ENCODE measurements at places on chromosomes 12 and 14.

DNA sequence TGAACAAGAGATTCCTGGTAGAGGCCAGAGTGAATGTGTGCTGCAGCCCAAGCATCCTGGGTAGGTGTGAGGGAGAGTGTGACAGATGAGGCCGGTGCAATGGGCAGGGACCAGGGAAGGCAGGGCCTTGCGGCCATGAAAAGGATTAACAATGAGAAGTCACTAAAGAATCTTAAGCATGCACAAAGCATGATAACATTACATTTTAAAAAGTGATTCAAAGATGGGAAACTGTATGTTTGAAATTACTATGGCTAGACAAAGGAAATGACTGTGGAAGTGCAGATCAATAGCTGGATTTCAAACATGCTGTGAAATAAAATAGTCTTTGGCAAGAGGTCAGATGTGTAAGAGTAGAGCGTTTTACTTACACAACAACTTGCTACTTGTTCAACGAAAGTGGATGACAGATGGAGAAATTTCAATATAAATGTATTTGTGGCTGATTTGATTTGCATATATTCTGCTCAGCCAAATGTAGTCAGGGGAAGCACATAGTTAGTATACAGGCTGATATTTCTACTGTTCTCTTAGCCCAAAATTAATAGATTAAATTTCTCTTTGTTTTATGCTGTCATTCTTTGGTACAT lies 175.5 kb downstream of the CCDC59 start:
- no peak for DNase-seq

GRCh38 chr14:64235652-64236640 lies 58.2 kb downstream of the ESR2 start:
- no peak for DNase-seq

DNA sequence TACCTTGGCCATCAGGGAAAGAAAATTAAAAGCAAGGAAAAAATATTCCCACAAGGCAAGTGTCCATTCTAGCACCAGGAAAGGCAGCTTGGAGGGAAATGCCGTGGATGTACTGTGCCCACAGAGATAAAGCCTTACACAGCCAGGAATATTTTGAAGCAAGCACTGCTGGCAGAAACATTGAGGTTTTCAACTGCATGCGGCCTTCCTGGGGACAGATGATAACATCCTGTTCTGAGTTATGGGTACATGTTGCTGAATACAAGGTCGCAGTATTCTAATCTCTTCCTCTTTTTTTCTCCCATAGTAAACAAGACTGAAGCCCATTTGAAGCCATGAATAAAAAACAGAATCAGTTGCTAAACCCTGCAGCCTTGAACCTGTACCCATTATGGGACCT lies 197.1 kb downstream of the BTG1 start:
- no peak for DNase-seq

- no peak for DNase-seq
These were observed 210.4 kb downstream of the EXOC5 start for GRCh38 chr14:57058319-57058718.

- DNase-seq = peak; percentile 90
These were observed at the start of gene DCAF5 for GRCh38 chr14:69152902-69153151. Gene DCAF5, minus strand, starts transcription at chr14:69153119. Its CDS starts 141 bp downstream, at chr14:69152978.
